ENCODE measurements at places on chromosomes 11 and 22.

DNA sequence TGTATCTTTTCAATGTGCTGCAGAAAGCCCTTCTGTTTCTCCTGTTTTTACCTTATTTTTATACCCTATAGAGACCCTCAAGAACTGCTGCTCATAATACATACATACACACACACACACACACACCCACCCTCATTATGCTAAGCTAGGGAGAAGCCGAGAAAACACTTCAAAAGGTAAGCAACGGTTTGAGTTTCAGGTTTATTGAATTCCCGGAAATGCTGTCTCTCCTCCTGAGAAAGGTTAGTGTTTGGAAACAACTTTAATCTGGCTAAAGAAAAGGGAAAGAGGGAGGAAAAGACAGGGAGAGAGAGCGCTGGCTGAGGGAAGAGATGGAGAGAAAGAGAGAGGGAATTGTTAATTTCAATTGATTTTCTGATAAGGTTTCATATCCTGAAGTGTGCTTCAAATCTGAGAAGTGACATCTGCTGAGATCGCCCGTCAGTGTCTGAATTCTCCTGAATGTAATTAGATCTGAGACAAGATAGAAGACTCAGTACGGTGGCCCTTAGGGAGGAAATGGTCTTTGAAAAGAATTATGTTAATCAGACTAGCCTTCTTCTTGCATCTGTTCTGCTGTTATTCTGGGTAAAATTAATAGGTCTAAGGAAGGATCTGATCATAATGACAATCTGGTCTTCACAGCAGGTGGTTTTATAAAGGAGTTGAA, 169.1 kb downstream of the NXPE2 start:
- DNase-seq = no peak

DNA sequence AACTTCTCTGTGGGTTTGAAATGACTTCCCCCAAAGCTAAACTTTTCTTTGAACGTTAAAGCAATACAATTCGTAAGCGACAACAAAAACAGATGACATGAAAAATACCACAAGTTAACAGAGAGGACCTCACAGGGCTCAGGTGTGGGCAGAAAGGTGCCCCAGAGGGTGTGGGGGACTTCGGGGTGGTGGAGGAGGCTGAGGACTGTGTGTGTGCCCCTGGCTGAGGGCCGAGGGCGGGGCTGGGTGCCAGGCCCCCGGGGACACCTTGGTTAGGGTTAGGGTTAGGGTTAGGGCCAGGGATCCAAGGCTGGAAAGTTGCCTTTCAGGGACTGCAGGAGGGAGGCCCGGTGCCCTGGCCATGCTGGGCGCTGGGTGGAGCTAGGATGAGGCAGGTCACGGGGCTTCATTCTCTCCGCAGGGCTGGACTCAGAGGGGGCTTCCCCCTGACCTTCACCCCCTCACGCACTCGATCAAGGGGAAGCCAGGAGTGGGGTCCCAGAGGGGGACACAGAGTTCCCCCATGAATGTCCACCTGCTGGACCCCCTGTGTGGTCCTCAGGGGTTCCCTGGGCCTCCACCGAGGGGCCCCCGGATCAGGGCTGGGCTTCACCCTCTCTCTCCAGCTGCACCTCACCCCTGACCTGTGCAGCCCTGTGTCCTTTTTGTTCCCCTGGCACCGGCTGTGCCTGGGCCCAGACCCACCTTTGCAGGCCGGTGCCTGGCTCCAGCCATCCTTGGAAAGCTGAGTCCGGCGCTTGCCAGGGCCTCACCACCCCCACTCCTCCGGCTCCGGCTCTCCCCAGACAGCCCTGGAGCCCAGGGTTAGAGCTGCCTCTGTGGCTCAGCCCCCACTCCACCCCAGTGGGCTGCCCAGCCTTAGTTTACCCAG, 7.0 kb downstream of the TNNI2 start:
- no peak for DNase-seq

- no peak for DNase-seq
Observed at GRCh38 chr11:4607096-4607495, 935 bp downstream of the TRIM68 start.

GRCh38 chr11:115460512-115460911, 43.7 kb downstream of the CADM1 start:
- no peak for DNase-seq

GRCh38 chr11:75547617-75548058, 14.4 kb upstream of the SERPINH1 start:
- DNase-seq = no peak

DNA sequence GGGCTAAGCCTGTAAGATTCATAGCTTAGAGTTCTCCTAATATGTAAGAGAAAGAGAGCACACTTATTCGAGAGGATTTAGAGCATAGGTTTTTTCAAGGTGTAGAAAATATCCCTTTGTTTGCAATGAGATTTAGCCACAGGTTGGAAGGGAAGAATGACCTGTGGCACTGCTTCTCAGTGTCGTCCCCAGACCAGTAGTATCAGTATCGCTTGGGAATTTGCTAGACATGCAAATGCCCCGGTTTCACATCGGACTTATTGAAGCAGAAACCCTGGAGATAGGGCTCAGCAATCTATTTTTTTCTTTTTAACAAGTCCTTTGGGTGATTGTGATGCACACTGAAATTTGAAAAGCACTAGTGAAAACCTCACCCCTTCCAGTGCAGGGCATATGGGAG, 362.6 kb upstream of the C11orf87 start:
- DNase-seq = no peak

DNA sequence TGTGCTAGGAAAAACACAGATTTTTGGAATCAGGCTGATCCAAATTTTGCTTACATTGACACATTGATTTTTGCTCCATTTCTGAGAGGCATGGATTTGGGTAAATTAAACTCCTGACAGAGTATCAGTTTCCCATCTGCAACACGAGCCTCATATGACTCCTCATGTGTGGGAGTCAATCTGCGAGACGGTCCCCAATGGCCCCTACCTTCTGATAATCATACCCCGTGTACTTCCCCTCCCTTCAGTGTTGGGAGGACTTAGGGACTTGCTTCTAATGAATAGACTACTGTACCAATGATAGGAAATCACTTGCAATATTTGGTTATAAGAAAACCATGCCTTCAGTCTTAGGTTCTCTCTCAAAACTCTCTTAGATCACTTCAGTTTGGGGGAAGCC, 302.7 kb downstream of the ETS1 start:
- DNase-seq = no peak
